ENCODE measurements at places on chromosomes 1 and 21. TPM values are rescaled to one million over a fixed set of nuclear protein-coding genes. Genes with fewer than 3 reads are reported as not detected.
A peak's percentile ranks its signal among the peaks of the same experiment; 100 is the strongest.

DNA sequence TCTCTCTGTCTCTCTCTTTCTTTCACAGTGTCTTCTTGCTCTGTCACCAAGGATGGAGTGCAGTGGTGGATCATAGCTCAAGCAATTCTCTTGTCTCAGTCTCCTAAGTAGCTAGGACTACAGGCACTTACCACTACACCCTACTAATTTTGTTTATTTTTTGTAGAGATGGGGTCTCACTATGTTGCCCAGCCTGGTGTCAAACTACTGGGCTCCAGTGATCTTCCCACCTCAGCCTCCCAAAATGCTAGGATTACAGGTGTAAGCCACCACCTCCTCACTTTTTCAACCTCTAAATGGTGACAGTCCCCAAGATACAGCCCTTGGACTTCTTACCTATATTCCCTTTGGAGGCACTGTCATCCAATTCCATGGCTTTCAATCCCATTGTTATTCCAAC, 50.5 kb upstream of the PUM1 start:
- H3K36me3 ChIP-seq, result no peaks in the 10 kb centered on the region
- no peaks in the 10 kb centered on the region for H3K27me3 ChIP-seq
- no peak overlapping the region for H3K4me3 ChIP-seq

DNA sequence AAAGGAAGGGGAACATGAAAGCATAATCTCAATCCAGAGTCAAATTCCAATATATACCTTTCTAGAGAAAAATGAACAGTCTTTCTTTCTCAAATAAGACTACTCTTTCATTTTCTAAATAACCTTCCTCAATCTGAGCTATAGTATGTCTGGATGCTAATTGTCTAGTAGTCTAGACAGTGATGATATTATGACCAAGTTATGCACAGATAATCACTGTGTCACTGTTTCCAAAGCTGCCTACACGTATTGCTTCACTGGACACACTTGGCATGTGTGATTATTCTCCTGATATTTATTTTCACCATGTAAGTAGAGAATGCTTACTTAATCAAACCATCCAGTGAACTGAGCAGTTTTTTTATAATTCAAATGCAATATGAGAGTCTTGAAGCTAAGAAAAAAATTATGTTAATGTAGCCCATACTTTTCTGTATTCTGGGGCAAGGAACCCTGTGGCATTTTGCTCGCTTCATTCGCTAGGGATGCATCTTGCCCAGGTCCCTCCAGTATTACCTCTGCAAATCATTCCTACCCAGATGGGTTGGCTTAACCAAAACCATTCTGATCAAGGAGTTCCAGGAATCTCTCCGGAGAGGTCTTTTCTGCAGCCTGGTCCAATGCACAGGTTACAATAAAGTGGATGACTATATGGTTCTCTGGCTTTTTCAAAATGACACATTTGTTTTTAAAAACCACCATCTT, 303.1 kb upstream of the RUNX1 start:
- no peaks in the 10 kb centered on the region for H3K4me1 ChIP-seq
- H3K27me3 ChIP-seq, result no peaks in the 10 kb centered on the region
- no peak overlapping the region for H3K4me3 ChIP-seq
- DNase-seq, result peak; percentile 91

PLEKHN1 gene
- not detected for total RNA-seq

PACC1 gene
- 3.6 TPM for total RNA-seq

DNA sequence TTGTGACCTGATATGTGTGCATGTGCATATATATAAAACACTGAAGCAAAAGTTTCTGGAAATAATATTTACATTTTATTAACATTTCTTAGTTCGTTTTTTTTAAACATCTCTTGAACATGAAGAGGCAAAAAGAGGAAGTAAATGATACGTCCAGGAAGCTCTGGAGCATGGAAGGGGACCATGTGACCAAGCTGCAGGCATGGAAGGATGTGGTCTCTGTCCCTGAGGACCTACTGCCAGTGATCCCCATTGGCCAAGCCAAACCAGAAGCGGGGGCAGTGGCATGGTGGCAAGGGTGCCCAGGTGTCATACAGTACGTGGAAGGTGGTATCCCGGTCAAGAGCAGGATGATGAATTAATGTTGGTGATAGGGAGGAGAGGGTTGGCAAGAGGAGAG, 268.3 kb upstream of the PROX1 start:
- no peaks in the 10 kb centered on the region for H3K27me3 ChIP-seq
- H3K4me3 ChIP-seq, result no peak overlapping the region
- H3K36me3 ChIP-seq, result no peaks in the 10 kb centered on the region
- DNase-seq, result no peak
- no peaks in the 10 kb centered on the region for H3K4me1 ChIP-seq

GRCh38 chr1:93504247-93505033, 56.5 kb downstream of the FNBP1L start:
- no peaks in the 10 kb centered on the region for H3K36me3 ChIP-seq
- H3K4me1 ChIP-seq, result no peaks in the 10 kb centered on the region
- no peaks in the 10 kb centered on the region for H3K27me3 ChIP-seq
- H3K27ac ChIP-seq, result no peak overlapping the region

- no peak overlapping the region for H3K27ac ChIP-seq
- no peaks in the 10 kb centered on the region for H3K27me3 ChIP-seq
- no peak overlapping the region for H3K4me3 ChIP-seq
Measured at GRCh38 chr1:209038316-209038715, 545.2 kb upstream of the CAMK1G start.

DNA sequence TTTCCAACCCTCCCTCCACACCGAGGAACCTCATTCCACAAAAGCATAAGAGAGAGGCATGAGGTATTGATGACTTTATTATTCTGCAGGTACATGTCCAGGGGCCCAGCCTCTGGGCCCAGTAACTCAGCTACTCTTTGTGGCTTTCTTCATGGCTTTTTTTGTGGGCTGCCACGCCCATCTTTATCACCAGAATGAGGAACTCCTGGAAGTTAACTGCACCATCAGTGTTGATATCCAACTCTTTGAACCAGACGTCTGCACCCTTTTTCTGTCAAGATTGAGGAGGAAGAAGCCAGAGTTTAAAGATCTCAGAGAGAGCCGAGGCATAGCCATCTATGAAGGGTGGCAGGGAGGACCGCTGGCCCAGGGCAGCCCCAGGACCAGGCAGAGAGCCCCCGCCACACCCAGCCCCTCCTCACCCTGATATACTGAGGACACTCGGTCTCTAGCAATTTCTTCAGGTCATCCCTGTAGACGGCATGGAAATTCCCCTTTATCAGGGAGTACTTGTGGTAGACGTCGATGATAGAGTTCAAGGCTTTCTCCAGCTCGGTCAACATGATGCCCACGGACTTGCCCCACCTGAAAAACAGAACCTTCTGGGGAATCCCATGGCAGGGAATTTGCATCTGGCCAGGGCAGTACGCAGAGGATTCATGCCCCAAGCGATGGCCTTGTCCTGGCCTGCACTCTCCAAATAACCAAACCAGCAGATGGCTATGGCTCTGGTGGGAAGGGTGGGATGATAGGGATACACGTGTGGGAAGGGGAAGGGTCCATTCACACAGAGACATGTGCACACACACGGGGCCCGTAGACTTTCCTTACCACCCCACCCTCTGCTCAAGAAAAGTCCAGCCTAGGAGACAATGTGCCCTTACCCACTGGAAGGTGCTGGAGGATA, 647 bp downstream of the S100A8 start:
- no peak overlapping the region for H3K27ac ChIP-seq
- peak; percentile 82 for DNase-seq
- H3K36me3 ChIP-seq, result no peaks in the 10 kb centered on the region
- no peaks in the 10 kb centered on the region for H3K4me1 ChIP-seq
- no peaks in the 10 kb centered on the region for H3K27me3 ChIP-seq

CCDC185 gene
- not detected for total RNA-seq

DNA sequence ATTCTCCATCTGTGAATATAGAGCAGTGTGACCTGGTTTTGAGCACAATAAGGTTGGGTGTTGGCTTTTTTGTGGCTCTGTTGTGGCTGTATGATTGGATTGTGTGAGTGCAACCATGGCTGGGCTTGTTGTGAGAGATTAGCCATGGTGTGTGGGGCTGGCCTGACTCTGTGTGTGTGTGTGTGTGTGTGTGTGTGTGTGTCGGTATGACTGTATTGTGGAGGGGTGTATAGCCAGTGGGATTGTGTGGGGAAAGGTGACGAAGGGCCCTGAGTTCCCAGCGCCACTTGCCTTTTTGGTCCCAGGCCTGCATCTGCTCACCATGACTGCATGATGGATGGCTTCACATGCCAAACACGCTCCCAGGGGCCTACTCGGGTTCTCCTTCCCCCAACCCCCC, 5.9 kb upstream of the SLC6A9 start:
- H3K4me3 ChIP-seq, result no peak overlapping the region
- H3K27ac ChIP-seq, result peak overlapping the region; percentile 86
- H3K36me3 ChIP-seq, result no peaks in the 10 kb centered on the region
- H3K27me3 ChIP-seq, result no peaks in the 10 kb centered on the region
- DNase-seq, result no peak
- peaks cover 50% of the 10 kb centered on the region for H3K4me1 ChIP-seq

LRRN2 gene
- 15.2 TPM for total RNA-seq

TP73 gene
- not detected for total RNA-seq

DNA sequence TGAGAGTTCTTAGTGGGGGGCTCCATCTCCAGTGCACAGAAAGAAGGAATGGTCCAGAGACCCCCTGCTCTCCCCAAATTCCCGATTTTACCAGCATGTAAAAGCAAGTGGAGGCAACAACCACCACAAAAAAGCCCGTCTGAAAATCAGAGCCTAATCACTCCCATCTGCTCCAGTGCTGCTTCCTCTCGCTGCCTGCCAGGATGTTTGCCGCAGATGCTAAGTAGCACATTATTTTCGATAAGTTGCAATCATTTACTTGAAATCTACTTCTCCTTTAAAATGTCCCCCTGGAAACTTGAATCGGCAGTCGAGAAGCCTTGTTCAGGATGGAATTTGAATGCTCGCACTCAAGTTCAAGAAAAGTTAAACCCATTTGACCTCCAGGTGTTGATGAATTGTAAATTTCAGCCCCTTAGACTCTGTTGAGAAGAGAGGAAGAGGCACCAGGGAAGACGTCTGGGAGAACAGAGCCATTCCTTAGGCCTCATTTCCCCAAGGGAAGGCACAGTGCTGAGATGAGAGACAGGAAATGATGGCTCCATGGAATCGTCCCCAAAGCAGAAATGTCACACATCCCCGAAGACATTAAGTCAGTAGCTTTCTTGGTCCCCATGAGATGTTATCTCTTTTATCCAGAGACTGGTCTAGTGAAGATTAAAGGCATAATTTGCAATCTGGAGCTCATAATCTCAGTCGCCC, 221.3 kb downstream of the PBX1 start:
- no peaks in the 10 kb centered on the region for H3K36me3 ChIP-seq
- H3K27me3 ChIP-seq, result no peaks in the 10 kb centered on the region
- peak overlapping the region; percentile 80 for H3K27ac ChIP-seq
- peaks cover 95% of the 10 kb centered on the region for H3K4me1 ChIP-seq
- DNase-seq, result no peak
- no peak overlapping the region for H3K4me3 ChIP-seq

SPRR1B gene
- not detected for total RNA-seq

- H3K27me3 ChIP-seq, result no peaks in the 10 kb centered on the region
- DNase-seq, result no peak
- peaks cover 7% of the 10 kb centered on the region for H3K4me1 ChIP-seq
- peaks cover 89% of the 10 kb centered on the region for H3K36me3 ChIP-seq
- no peak overlapping the region for H3K27ac ChIP-seq
Measured at GRCh38 chr1:154213274-154213673, 7.1 kb upstream of the CFAP141 start.

GRCh38 chr1:114979278-114979891, 50.2 kb upstream of the TSHB start:
- H3K4me3 ChIP-seq, result no peak overlapping the region
- no peaks in the 10 kb centered on the region for H3K27me3 ChIP-seq
- H3K27ac ChIP-seq, result no peak overlapping the region
- no peaks in the 10 kb centered on the region for H3K36me3 ChIP-seq
- no peak for DNase-seq
- H3K4me1 ChIP-seq, result no peaks in the 10 kb centered on the region

GRCh38 chr21:18369115-18369514, 34.5 kb downstream of the TMPRSS15 start:
- H3K4me3 ChIP-seq, result no peak overlapping the region
- no peaks in the 10 kb centered on the region for H3K36me3 ChIP-seq
- DNase-seq, result no peak
- H3K4me1 ChIP-seq, result no peaks in the 10 kb centered on the region
- H3K27me3 ChIP-seq, result no peaks in the 10 kb centered on the region

- no peak for DNase-seq
- H3K27ac ChIP-seq, result peak overlapping the region; percentile 55
- no peaks in the 10 kb centered on the region for H3K27me3 ChIP-seq
Measured at GRCh38 chr1:44784094-44785028, 3.6 kb downstream of the BEST4 start.

VWA5B1 gene
- total RNA-seq, result not detected

GRCh38 chr1:54384918-54385726, 21.1 kb downstream of the SSBP3 start:
- H3K4me1 ChIP-seq, result peaks cover 62% of the 10 kb centered on the region
- no peak for DNase-seq
- H3K4me3 ChIP-seq, result no peak overlapping the region

PCAT6 gene
- total RNA-seq, result not detected

- no peaks in the 10 kb centered on the region for H3K27me3 ChIP-seq
- H3K36me3 ChIP-seq, result no peaks in the 10 kb centered on the region
- DNase-seq, result no peak
- no peak overlapping the region for H3K4me3 ChIP-seq
- H3K4me1 ChIP-seq, result no peaks in the 10 kb centered on the region
- H3K27ac ChIP-seq, result no peak overlapping the region
Measured at GRCh38 chr1:13881385-13882088, 181.5 kb downstream of the PRDM2 start.

SPRR4 gene
- total RNA-seq, result not detected

DNA sequence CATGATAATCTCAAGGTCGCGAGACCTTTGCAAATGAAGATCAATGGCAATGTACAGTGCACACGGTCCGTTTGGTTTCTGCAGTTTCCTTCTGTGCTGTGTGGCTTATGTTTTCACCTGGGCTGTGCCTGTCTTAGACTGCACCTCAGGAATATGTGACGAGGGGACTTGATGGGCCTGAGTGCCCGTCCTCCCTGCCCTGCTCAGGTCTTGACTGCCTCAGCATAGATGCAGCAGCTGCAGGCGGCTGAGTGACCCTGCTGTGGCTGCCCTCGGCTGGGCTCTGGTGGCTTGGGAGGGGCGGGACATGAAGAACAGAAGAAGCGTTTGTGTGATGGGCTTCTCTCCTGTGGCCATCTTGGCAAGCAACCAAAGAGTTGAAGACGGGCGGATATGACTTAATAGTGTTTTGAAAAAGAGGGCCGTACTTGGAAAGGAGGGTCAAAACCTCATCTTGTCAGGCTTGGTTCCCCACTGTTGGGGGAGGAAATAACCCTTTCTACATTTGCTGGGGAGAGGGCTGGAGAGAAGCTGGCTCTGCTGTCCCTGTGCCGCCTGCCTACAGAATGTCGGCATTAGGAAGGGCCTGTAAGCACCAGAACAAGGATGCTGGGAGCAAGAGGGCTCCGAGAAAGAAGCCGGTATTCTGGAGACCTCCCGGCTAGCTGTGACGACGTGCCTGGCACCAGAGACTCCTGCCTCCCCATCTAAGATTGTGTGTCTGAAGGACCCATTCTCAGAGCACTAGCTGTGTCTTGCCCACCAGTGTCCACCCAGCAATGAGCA, 7.1 kb downstream of the MYBPHL start:
- H3K27me3 ChIP-seq, result no peaks in the 10 kb centered on the region
- H3K4me1 ChIP-seq, result peaks cover 41% of the 10 kb centered on the region
- H3K4me3 ChIP-seq, result no peak overlapping the region

GRCh38 chr1:166700696-166701095, 138.6 kb upstream of the POGK start:
- no peak overlapping the region for H3K27ac ChIP-seq
- DNase-seq, result no peak
- no peak overlapping the region for H3K4me3 ChIP-seq
- H3K4me1 ChIP-seq, result peaks cover 10% of the 10 kb centered on the region
- peaks cover 4% of the 10 kb centered on the region for H3K27me3 ChIP-seq
- no peaks in the 10 kb centered on the region for H3K36me3 ChIP-seq

CYP4A22 gene
- total RNA-seq, result not detected

TDRD5 gene
- total RNA-seq, result not detected

HSD3B1 gene
- total RNA-seq, result not detected

All from esophagus muscularis mucosa (tissue), 4 donors.